CD8-positive, alpha-beta memory T cell (primary cell): ENCODE measurements at places on chromosomes 13 and 19. TPM values are rescaled to one million over a fixed set of nuclear protein-coding genes. Genes with fewer than 3 reads are reported as not detected.

Gene ZNF90
- 1.8 TPM for polyA plus RNA-seq

DNA sequence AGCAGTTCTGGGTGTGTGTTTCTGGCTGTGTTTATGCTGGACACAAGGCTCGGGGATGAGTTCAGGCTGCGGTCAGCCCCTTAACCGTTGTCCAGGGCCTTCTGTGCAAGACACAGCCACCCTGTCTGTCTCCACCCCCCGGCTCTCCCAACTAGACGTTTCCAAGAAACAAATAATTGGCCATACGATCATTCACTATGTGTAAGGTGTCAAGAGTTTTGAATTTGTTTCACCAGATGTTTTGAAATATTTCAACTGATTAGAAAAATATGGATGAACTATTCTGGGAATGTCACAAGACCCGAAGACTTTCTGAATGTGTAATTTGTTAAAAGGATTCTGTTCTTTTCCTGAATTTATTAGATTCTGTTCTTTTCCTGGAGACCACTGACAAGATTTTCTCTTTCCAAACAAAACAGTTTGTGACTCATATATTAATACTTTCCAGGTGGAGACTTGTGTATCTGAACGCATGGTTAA is 318.2 kb downstream of the MYO16 start:
- DNase-seq = no peak

DNA sequence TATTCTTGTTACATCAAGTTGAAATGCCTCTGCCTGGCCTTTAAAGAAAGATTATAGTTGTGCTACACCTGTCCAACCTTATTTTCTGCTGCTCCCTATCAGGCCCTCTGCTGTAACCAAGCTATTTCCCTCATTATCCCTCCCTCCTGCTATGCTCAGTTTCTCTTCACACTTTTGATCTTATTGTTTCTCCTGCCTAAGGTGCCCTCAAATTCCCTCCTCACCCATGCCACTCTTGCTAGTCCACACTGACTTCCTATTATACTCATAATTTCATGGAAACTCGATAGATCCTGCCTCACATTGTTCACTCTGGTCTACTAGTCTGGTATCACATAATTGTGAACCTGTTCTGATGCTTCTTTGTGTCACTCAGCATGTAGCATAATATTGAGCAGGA is 19.4 kb upstream of the ESD start:
- DNase-seq = no peak

GRCh38 chr13:20499986-20500385 is 25.7 kb downstream of the CRYL1 start:
- no peak for DNase-seq

DNA sequence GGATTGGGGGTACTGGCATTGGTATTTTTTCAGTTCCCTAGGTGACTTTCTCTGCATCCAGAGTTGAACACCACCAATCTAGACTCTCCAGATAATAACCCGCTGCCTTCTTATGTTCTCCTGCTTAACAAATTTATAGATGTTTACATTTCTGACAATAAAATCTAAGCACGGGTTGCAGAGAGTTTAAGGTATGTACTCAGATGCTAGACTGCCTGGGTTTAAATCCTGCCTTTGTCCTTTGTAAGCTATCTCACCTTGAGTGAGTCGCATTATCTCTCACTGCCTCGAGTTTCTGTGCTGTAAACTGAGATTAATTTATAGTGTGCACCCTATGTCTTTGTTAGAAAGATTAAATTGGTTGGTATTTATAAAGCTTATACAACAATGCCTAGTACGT is 131.4 kb upstream of the ARGLU1 start:
- no peak for DNase-seq

DNA sequence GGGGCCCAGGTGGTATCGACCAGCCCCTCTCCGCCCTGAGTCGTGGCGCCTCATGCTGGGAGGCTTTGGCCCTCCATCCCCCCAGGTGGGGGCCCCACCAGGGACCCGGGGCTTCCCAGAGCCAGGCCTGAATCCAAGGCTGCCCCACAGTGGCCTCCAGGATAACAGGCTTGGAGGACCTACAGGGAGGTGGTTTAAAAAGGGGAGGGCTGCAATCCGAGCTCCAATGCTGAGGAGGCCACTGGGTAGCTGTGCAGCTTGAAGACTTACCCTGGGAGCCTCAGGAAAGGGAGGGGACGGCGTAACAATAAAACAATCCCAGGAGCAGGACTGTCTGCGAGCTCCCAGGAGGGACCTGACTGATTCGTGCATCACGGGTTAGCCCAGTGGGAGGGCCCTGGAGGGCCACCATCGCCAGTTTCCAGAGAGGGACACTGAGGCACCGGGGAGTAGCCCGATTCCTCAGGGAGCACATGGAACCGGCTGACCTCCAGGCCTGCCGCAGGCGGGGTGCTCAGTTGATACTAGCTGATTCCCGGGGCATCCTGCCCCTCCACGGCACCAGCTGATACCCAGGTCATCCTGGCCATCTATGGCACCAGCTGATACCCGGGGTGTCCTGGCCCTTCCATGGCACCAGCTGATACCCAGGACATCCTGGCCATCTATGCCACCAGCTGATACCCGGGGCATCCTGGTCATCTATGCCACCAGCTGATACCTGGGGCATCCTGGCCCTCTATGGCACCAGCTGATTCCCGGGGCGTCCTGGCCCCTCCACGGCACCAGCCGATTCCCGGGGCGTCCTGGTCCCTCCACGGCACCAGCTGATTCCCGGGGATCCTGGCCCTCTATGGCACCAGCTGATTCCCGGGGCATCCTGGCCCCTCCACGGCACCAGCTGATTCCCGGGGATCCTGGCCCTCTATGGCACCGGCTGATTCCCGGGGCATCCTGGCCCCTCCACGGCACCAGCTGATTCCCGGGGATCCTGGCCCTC is 3.7 kb upstream of the C2CD4C start:
- no peak for DNase-seq
